ENCODE measurements at places on chromosomes 4 and X.

GRCh38 chr4:172657081-172657480 is 511.5 kb upstream of the GALNT7 start:
- DNase-seq, result no peak

DNA sequence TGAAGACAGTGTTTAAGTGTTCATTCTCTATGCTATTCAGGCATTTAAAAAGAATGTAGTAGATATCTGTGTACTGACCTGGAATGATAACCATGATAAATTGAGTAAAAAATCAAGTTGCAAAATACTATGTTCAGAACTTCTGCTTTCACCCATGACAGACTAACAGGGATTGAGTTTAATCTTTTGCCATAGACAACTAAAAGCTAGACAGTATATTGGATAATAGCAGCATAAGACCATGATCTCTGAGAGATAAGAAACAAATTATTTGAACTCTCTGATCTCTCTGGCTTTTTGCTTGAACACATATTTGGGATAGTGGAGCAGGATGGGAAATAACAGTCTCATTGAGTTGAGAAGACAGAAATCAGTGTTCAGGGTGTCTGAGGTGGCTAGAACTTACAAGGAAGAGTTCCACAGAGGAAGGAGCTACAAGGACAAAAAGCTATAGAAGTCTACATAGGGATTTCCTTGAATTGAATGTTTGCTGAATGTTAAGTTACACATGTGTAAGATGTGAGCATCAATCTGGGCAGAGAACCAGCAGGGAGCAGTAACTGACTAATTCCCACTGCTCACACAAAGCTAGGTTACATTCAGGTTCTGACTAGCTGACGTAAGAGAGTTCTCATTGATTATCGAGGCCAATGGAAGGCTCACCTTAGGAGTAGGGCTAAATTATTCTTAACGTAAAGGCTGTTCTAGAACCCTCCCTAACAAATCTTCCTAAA is 60.4 kb downstream of the SLC30A9 start:
- DNase-seq, result no peak

DNA sequence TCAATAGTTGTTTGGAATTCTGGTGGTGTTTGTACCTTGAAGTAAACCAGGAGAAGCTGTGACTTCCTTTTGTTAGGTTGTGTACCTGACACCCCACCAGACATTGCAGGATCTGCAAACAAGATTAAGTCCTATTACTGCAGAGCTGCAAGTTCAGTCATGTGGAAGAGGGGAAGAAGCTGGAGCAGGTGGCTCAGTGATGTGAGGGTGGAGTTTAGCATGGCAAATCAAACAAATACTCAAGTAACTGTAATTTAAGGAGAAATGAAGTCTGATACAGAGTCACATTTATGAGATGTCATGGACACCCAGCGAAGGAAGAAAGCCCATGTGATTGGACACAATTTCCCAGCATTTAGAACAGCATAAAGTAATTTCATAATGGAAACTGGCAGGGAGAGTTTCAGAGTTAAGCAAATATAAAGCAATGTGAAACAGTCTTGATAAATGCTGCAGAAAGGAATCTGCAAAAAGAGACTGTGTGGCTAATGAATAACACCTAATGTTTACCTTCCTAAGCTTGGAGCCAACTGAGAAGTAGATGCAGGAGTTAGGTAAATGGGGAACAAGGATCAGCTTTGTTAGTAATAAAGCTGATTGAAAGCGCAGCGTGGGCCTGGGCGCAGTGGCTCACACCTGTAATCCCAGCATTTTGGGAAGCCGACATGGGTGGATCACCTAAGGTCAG is 249.1 kb downstream of the GBA3 start:
- DNase-seq, result no peak

DNA sequence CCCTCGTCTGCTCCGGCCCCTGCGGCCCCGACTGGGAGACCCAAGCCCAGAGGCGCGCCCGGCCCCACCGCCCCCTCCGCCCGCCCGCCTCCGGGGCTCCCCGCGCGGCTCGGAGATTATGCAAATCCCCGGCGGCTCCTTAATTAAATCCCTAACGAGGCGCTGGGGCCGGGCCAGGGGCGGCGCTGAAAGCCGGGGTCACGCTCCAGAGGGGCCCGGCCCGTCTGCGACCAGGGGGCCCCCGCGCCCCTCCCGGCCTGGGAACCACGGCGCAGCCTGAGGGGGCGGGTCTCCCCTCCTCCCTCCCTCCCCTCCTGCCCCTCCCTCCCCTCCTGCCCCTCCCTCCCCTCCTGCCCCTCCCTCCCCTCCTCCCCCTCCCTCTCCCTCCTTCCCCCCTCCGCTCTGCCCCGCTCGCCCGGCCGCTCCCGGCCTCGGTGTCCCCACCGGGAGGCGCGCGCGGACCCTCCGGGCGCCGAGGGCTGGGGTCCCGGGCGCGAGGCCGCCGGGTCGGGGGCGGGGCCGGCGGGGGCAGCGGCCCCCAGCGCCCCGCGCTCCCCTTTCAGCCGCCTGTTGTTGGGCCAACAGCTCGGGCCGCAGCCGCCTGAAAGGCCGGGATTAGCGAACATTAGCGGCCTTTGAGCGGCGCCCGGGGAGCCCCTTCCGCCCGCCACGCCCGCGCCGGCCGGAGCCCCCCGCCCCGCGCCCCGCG is 25.9 kb upstream of the FGFR3 start:
- DNase-seq, result no peak

- no peak for DNase-seq
Observed at GRCh38 chr4:112377594-112378242, 80.5 kb downstream of the ALPK1 start.

DNA sequence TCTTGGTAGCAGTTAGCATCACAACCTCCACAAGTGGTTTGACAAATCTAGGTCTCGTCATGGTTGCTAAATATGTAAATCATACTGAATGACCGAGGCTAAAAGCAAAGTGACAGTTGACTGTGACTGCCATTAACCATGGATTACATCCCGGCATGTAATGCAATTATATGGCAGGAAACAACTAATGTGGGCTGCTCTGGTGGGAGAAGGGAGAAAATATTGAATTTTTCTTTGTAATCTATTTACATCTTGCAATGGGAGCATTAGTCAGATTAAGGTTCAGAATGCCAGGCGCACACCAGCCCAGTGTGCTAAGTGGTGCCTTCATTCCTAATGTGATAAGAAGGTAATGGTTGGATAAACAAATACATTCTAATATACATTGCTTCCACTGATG is 35.8 kb downstream of the UNC5C start:
- no peak for DNase-seq

GRCh38 chr4:70158576-70158975 is 4.5 kb downstream of the PRR27 start:
- no peak for DNase-seq

DNA sequence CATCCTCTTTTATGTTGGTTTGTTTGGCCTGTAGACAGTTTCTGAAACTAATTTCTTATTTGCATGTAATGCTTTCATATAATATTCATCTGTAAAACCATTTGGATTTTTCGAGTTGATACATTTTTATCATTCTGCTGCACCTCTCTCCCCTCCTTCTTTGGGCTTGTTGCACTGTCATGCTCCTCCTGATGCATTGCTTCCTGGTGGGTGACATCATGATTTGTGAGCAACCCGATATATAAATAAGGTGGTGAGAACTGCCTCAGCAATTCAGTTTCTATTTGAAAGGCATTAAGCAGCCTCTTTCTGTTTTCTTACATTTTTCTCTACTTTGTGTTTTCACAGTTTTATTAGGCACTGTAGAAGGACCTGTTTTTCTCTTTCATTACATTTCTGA is 515.7 kb downstream of the RPA4 start:
- no peak for DNase-seq

All from stimulated activated CD4-positive, alpha-beta T cell treated with anti-CD3 and anti-CD28 coated beads, TNF-alpha, amount 100 ng/mL, for 24 hours (primary cell).